ENCODE measurements at places on chromosomes 3 and 15.

DNA sequence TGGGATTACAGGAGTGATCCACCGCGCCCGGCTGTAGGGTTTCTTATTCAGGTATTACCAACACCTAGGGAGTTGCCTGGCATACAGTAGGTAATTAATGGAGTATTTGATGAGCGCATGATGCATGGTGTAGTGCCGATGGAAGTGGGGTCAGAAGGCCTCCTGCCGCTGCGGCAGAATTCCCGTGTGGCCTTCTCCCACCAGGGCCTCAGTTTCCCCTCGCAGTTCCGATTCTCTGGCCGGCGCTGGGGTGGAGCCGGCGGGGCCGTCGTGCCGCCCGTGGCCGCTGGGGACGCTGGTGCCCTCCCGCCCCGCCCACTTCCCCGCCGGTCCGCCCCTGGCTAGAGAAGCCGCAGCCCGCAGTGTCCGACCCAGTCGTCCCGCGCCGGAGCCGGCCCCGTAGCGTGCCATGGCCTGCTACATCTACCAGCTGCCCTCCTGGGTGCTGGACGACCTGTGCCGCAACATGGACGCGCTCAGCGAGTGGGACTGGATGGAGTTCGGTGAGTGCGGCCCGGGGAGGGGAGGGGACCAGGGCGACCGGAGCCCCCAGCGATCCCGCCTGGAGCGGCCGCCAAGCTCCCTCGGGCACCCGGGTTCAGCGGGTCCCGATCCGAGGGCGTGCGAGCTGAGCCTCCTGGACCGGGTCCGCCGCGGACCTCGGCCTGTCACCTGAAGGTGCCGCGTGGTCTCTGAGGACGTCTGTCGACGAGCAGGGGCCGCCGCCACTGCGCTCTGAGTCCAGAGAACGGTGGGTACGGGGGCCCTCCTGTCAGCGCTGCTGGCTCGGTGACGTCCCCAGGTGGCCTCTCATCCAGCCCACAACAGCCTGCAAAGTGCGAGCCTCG, at the start of gene IRAK2:
TSS of gene IRAK2 (plus strand) at position 374 of the 848 bp plus-strand sequence. CDS start at position 410, 36 bp downstream.
- DNase-seq, result peak; percentile 29

DNA sequence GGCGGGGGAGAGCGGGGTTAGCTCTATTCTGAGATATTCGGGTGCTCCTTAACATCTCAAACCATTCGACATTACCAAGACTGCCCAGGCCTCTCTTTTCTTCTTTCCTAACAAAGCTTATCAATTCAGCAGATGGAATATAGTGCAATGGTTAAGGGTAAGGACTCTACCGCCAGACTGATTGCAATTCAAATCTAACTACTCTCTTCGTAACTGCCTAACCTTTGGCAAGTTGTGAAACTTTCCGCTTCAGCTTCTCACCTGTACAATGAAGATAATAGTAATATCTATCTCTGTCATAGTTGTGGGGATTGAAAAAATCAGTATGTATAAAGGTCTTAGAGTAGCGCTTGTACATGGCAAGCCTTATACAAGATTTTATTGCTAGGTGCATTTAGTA, 972 bp downstream of the UBA5 start:
- DNase-seq, result no peak

GRCh38 chr15:94042180-94042928, 189.0 kb upstream of the MCTP2 start:
- peak; percentile 44 for DNase-seq

- DNase-seq, result no peak
Measured at GRCh38 chr3:60154011-60154410, 1097.2 kb downstream of the FHIT start.

- peak; percentile 43 for DNase-seq
Measured at GRCh38 chr3:154334973-154335420, 10.7 kb upstream of the DHX36 start.

GRCh38 chr15:82159922-82160321, 102.6 kb downstream of the EFL1 start:
- DNase-seq, result peak; percentile 96

- no peak for DNase-seq
Measured at GRCh38 chr3:50806031-50806430, 131.3 kb downstream of the DOCK3 start.

GRCh38 chr3:38960953-38961622, 90.7 kb downstream of the SCN11A start:
- no peak for DNase-seq

- DNase-seq, result no peak
Measured at GRCh38 chr3:185851046-185851445, 26.2 kb upstream of the IGF2BP2 start.

DNA sequence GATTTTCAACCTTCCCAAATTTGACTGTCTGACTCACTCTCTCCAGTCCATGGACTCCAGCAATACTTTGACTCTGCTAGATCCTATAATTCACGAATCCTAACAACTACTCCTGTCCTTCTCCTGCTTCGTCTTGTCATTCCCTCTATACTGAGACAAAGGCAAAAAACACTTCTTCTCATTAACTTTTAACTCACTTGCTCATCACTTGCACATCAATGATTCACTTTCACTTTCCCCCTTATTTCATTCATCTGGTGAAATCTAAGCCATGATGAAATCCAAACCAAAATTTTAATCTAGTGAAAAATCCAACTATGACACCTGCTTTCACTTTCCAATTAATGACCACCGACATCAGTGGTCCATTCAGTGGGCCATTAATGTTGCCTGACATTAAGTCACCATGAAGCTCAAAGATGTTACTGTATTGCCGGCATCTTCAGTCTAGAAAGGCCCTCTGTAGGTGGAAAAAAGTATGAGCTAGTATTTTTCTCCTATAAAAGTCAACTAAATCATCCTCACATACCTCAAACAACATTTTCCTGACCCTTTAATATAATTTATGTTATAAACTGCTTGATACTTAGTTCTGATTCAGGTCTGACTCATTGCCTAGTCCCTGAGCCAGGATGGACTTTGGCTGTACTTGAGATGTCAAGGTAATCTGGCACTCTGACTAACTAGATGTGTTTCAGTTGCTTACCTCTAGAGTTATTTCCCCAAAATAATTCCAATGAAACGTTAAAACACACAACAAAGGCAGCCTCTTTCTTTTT, 158.6 kb downstream of the CNTN6 start:
- peak; percentile 75 for DNase-seq

DNA sequence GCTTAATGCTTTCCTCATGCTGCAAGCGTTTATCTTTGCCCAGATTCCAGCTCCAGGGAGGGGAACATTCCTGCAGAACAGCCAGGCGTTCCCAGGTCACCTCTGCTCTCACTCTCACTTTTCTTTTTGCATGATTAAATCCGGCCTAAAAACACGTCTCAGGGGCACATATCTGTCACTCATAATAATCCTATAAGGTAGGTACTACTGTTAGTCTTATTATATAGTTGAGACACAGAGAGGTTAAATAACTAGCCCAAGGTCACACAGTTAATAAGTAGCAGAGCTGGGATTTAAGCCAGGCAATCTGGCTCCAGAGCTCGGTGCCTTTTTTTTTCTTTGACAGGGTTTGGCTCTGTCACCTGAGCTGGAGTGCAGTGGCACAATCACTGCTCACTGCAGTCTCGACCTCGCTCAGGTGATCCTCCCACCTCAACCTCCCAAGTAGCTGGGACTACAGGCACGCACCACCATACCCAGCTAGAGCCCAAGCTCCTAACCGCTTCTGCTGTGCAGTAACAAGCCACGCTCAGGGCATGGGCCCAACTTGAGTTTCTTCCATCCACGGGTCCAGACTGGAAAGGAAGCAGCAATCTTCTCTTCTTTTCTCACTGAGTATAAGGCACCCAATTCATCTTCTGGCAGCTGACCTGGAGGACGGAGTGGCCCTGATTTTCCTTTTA, 96.5 kb downstream of the LIPC start:
- peak; percentile 95 for DNase-seq

DNA sequence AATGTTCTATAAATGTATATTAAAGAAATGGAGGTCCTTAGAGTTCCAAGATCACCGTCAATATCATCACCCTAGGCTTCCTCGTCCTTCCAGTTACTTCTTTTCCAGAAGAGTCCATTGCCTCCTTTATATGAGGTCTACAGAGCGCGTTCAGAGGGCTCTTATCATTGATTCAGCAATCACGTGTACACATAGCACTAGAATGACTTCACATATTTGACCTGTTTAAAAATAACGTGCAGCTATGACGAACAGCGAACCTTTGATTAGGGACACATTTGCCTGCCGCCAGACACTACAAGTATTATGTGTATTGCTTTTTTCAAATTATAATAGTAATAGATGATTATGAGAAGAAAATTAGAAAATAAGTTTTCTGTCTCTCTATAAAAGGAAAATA, 26.0 kb downstream of the IGF1R start:
- DNase-seq, result no peak

DNA sequence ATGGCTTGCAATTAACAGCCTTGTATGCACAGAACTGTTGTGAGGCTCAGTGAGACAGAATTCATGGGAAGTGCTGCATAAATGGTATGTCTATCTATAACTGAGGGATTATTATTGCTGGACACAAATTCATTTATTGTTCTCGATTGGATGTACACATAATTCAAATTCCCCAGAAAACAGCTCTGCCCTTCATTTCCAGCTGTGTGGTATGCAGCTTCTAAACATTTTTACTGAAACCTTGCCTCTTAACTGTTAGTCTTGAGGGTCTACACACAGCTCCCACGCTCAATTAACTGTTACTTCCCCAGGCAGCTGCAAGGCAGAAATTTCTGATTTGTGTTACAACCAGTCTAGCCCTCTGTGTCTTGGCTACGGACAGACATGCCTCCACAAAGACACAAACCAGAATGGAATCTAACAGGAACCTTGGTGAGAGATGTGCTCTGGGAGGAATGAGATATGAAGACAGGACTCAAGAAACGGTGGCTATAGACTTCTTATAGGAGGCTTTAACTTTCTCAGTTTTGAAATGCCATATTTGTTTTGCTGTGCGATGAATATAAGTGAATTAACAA, 139.7 kb upstream of the TBL1XR1 start:
- DNase-seq, result no peak

- no peak for DNase-seq
Measured at GRCh38 chr15:87945246-87945645, 311.3 kb downstream of the NTRK3 start.

- DNase-seq, result no peak
Measured at GRCh38 chr3:149437710-149438109, 36.8 kb upstream of the TM4SF4 start.

- DNase-seq, result no peak
Measured at GRCh38 chr3:185935465-185936272, 2.1 kb downstream of the TRA2B start.

DNA sequence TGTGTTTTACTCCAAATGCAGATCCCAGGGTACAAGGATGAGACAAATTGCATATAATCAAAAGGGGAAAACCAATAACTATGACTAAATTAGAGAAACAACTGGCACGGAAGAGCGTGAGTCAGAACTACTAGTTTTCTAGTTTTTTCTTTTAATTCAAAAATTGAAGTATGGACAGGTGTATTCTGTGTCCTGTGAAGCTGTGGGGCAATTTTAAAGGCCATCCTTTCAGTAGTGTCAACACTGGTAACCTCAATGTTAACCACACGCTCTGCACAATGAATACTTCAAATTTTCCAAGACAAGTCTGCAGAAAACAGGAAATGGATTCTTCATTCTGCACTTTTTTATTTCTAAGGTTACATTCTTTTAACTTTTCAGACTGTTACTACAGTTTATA, 32.5 kb upstream of the GOLGA8A start:
- DNase-seq, result no peak

DNA sequence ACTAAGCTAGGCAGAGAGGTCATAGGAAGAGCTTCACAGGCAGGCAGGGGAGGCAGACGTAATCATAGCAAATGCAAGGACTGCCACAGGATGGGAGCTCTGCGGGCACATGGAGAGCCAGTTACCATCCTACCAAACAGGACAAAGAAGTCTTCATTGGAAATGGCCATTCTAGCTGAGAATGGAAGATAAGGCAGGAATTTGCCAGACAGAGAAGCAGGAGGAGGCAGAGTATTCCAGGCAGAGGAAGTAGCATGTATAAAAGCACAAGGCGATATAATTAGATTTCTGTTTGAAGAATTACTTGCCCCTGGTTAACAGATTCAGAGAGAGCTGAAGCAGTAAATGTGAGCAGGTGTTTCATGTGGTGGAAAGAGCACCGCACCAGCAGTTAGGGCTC, 3.5 kb upstream of the SEMA5B start:
- DNase-seq, result no peak

DNA sequence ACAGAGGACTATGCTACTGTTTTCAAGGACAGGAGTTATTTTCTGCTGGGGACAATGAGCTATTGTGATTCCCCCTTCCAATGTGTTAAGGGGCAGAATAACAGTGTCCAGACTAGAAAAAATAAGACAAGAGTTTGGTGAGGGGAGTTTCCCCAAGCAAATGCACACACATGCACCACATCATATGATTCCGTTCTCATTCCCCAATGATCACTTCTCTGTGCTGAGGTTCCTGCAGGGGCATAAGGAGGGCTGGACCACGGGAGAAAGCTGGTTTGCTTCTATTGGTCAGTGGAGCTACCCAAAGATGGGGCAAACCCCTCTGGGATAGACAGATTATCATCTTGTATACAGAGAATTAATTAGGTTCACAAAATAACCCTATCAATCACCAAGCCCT, 80.6 kb downstream of the RBPMS2 start:
- DNase-seq, result no peak

- no peak for DNase-seq
Measured at GRCh38 chr3:184730924-184731323, 19.1 kb upstream of the MAGEF1 start.

DNA sequence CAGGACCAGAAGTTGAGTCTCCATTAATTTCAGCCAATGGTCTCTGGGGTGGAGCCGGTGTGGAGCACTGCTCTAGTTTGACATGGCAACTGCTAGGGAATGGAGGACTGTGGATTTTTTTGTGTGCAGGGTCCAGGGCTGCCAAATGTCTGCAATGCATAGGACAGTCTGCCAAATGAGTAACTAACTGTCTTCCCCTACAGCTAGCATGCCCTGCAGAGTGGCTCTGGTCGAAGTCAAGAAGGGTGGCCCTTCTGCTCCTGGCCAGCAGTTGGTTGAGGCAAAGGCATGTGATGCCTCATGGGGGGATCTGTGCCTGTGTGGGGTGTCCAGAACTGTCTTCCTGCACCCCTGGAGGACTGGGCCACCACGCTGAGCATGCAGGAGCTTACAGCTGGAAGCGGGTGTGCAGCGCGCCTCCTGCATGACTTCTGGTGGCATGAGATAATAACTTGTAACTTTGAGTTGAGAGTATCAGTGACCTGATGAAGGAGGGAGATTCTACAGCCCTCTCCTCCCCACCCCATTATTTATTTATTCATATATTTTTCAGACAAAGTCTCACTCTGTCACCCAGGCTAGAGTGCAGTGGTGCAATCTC, 4.6 kb downstream of the TPRA1 start:
- DNase-seq, result no peak

GRCh38 chr3:41141433-41142167, 57.7 kb upstream of the CTNNB1 start:
- no peak for DNase-seq

DNA sequence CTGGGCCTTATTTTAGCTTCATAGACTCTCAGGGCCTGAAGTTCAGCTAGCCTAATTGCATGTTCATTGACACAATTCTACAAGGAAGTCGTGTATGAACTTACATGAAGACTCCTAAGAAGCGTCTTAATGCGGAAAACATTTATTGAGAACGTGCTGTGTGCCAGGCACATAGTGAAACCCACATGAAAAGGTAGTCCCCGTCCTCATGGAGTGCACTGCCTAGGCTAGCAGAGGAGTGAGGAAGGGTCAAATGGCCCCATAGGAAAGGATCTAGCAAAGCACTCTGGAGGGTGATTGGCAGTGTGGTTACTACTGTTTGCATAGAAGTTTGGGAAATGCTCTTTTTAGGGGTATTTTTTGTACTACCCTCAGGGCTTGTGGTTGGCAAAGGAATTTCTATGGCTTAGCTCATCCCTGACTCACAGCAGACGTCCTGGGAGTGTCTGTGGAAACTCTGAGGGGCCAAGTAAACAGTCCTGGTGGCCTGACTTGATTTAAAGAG, 854 bp upstream of the NPTN start:
- peak; percentile 89 for DNase-seq

GRCh38 chr3:133869586-133869985, 26.1 kb downstream of the RAB6B start:
- DNase-seq, result no peak
